Esophagus squamous epithelium (tissue), 5 donors: ENCODE measurements at places on chromosomes 7 and 10.

DNA sequence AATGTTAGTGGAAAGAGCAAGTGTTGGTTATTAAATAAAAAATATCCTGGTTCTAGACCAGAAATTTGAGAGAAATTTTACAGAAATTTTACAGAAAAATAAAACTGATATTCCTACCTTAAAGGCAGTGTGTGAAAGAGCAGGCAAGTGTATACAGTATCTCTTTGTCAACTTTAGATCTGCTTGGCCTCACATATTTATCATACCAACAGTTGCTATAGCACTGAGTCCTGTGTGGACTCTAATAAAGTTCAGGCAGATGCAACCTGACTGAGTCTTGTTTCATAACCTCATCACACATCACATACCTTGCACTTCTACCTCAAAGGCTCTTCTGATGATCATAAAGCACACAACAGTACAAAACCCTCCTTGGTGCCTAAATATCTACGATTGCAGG, 552.4 kb upstream of the PCDH15 start:
- no peak for DNase-seq

- no peak for DNase-seq
Measured at GRCh38 chr10:18500576-18500975, 150.8 kb downstream of the NSUN6 start.

- no peak for DNase-seq
Measured at GRCh38 chr10:127866276-127867013, 26.3 kb downstream of the CLRN3 start.

DNA sequence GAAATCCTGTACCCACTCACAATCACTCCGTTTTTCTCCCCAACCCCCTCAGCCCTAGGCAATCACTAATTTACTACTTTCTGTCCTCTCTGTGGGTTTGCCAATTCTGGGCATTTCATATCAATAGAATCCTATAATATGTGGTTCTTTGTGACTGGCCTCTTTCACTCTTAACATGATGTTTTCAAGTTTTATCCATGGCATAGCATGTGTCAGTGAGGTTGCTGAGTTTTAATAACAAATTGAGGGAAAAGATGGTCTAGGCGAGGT, 11.9 kb downstream of the PLAU start:
- DNase-seq = no peak
